ENCODE measurements at places on chromosomes 2 and 18.

DNA sequence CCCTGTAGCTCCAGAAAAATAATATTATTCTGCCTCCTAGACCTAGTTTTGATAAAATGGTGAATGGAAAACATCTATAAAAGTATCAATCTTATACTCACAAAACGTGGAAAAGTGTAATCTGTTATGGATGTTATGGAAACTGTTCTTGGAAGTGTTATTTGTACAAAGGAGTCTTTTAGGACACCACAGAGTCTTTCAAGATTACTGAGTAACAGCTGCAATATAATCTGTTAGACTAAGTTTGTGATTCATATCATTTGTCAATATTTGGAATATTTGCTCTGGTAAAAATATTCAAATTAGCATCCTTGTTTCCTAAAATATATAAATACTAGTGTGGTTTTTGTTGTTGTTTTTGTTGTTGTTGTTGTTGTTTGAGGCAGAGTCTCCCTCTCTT lies 87.9 kb downstream of the RAD51AP2 start:
- no peak for DNase-seq

- no peak for DNase-seq
These were observed 70.7 kb downstream of the RBM43 start for GRCh38 chr2:151191001-151191400.

DNA sequence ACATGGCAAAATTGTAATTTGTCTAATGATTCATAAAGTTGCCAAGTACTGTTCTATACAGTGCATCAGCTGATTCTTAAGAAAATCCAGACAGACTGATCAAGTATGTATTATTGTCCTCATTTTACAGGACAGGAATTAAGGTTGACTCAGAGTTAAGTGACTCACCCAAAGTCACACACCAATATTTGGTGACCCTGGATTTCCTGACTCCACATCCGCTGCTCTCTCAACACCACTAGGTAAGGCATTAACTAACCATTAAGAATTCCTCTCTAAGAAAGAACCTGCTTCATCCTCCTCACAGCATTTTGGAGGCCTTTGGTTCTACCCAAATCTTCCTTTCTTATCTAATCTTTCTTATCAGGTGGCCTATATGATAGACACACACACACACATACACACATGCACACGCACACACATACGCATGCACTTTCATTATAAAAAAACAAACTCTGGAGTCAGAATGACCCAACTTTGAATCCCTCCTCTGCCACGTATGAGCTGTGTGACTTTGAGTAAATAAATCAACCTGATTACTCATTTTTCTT lies 150.8 kb downstream of the ANKRD44 start:
- DNase-seq: peak; percentile 55

DNA sequence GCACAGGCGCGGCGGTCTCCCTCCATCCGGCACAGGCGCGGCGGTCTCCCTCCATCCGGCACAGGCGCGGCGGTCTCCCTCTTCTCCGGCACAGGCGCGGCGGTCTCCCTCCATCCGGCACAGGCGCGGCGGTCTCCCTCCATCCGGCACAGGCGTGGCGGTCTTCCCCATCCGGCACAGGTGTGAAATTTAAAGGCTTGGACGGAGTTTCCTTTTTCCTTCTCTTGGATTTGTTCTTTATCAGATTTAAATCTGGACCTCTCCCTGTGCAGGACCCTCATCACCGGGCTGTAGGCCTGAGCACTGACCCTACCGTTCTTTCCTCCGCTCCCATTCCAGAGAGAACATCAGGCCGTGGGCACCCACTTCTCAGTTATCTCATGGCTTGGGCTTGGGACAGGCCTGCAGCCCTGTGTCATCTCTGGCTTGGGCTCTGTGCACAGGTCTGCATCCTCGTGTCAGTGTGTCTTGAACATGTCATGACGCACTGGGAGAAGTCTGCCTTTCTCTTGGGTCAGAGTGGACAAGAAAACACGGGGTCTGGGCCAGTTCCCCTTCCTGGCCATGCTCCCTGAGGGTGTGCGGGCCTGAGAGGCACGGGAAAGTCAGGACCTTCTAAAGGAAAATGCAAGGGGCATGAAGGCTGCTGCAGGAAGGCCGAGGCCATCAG lies 53.9 kb upstream of the PXDN start:
- no peak for DNase-seq

DNA sequence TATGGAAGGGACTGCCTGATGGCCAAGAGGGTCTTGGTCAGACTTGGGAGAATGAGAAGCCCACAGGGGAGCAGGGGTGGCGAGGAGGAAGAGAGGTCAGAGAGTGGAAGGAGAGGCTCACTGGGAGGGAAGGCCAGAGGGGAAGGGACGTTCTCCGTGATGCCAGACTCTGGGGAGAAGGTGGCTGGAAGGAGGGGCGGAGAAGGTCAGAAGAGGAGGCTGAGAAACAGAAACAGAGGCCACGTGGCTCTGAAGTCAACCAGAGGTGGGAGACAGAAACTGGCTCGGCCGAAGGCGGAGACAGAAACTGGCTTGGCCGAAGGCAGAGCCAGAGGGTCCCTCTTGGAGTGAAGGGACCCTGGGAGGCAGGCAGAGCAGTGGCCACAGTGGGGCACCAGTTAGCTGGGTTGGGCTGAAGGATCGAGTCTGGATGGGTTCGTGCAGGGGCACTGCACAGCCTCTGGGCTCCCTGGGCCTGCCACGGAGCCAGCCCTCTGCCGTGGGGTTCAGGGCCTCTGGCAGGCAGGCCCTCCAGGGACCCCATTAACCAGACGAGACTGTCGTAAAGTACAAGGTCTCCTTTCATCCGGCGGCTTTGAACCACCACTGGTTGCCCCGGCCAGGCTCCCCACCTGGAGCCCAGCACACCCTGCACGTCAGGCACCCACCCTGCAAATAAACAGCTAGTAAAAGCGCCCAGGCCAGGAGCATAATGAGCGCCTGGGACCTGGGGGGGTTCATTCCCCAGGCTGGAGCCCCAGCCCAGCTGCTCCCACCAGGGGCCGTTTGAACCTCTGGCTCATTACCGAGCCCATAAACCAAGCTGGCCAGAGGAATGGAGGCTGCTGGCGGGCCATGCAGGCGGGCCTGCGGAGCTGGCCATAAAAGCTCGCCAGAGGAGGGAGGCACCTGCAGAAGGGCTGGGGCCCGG lies 218.8 kb downstream of the DYSF start:
- DNase-seq: no peak

- DNase-seq: no peak
These were observed 636.1 kb upstream of the SLC8A1 start for GRCh38 chr2:41087946-41088345.

GRCh38 chr2:48998449-48998848 lies 155.9 kb downstream of the FSHR start:
- DNase-seq: no peak

- no peak for DNase-seq
These were observed 408.2 kb upstream of the HNRNPA3 start for GRCh38 chr2:176804392-176804791.

- no peak for DNase-seq
These were observed 99.2 kb downstream of the SLC8A1 start for GRCh38 chr2:40352703-40353099.

DNA sequence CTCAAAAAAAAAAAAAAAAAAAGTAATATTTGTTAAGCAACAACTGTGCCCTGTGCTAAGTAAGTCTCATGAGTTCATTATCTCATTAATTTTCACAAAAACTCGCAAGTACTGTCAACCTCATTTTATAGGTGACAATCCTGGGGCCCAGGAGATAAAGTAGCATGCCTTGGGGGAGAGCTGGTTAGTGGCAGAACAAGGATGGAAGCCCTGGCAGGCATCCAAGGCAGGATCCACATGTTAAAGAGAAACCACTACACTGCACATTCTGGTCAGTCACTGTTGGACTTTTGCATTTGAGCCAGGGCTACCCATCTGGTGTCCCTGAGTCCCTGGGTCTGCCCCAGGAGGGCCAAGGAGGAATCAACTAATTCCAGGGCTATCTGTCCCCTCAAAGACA lies 54.6 kb downstream of the ZFP36L2 start:
- DNase-seq: peak; percentile 52

- no peak for DNase-seq
These were observed 136.5 kb upstream of the ITGA4 start for GRCh38 chr2:181320638-181321037.

- no peak for DNase-seq
These were observed 4.0 kb upstream of the RAB17 start for GRCh38 chr2:237594514-237594871.

- no peak for DNase-seq
These were observed 76.0 kb downstream of the CEP192 start for GRCh38 chr18:13067124-13067523.

GRCh38 chr2:45055162-45055605 lies 45.9 kb upstream of the SIX2 start:
- DNase-seq: no peak

DNA sequence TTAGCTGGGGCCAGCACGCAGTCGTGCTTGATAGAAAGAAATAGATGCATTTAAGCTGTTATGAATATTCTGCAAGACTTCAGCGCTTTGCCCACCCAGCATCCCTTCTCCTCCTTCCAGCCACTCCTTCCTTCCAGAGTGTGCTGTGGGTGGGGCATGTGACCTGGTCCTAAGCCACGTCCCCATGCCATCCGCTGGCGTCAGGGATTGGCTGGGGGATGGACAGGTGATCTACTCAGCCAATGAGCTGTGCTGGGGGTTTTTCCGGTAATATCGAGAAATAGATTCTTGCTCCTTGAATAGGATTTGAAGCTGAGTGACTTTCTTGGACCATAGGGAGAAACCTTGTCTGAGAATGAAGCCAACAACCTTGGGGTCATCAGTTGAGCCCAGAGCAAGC lies 4.8 kb upstream of the ZAP70 start:
- no peak for DNase-seq

- peak; percentile 25 for DNase-seq
These were observed 405.9 kb downstream of the XIRP2 start for GRCh38 chr2:167293943-167294775.

DNA sequence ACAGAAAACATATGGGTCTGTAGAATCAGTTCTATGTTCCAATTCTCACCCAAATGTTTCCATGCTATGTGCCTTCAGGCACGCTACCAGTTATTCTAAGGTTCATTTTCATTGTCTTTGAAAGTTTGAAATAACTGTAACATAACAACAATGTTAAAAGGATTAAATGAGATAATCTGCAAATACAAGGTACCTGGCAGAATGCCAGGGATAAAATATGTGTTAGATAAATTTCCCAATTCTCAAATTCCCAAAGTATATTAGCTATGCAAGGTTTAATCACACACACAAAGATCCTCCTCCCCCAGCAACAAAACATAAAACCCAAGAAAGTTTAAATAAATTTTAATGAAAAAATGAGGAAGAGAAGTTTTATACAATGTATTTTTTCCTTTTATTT lies 261.2 kb downstream of the LRP1B start:
- no peak for DNase-seq

- DNase-seq: peak; percentile 81
These were observed 65.1 kb downstream of the MRPS9 start for GRCh38 chr2:105102963-105103421.

GRCh38 chr18:48799724-48800315 lies 150.9 kb downstream of the SMAD7 start:
- DNase-seq: no peak

- no peak for DNase-seq
These were observed 91.6 kb downstream of the PRKRA start for GRCh38 chr2:178359192-178359912.

GRCh38 chr2:208097801-208098200 lies 26.5 kb downstream of the CRYGD start:
- no peak for DNase-seq

DNA sequence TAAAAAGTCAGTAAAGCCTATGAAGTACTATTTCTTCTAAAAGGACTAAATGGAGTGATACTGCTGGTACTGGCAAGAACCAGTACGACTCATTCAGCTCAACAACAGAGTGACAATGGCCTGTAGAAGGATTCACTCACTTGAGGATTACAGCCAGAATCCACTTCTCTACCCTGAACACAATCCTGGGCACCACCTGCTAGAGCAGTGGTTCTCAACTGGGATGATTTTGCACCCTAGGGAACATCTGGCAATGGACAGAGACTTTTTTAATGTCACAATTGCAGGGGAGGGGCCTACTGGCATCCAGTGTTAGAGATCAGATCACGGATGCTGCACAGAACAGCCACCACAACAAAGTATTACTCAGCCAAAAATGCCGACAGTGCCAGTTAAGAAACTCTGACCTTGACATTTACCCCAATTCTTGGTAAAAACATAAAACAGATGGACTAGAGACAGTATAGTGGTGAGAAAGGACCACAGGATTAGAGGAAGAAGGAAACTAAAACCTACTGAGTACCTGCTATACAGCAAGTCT lies 5.0 kb downstream of the SPIRE1 start:
- no peak for DNase-seq

DNA sequence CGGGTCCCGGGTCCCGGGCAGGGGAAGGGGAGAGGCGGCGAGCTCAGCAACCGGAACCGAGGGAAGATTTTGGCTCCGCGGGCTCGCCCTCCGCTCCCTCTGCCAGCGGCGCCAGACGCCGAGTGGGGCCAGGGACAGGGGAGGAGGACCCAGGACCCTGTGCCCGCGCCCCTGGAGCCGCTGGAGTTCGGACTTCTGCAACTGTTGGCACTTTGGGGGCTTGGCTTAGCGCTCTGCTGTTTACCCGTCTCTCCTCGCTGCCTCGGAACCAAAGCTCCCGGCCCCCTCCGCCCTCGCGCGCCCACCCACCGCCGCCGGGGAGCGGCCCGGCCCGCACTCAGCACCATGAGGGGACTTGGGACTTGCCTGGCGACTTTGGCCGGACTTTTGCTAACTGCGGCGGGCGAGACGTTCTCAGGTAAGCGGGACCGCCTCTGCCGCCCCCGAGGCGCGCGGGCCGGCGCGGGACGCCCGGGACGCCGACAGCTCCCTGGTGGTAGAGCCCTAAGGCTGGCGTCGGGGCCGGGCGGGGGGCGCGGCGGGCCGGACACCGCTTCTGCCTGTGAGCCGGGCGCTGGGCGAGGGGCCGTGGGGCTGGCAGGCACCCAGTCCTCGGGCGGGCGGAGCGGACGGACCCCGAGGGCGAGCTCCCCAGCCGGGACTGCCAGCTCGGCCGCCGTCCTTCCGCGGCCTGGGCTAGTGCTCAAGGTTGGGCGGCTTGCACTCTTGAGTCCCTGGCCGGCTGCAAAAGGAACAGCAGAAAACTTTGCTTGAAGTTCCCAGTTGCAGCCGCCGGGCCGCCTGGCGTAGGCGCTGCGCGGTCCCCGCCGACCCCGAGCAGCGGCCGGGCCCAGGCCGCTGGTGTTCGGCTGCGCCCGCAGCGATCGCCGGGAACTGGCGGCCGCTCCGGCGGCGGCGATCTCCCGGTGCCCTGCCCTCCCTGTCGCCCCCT lies 634 bp downstream of the PTPRM start:
- DNase-seq: peak; percentile 73

DNA sequence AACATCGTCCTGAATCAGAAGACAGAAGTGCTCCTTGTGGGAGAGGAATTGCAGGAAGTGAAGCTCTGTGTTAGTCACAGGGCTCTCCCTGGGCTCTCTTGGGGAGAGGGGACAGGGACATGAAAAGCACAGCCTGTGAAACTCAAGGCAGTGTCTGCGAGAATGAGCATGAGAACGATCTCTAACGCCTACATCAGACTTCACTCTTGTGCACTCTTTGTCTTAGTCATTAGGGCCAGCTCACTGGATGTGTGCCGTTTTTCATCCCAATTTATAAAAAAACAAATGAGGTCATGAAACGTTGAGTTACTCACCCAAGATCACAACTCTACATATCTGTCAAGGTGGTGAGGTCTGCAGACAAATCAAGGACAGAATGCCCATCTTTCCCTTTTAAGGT lies 27.0 kb upstream of the TWIST2 start:
- DNase-seq: no peak

GRCh38 chr2:33275689-33276444 lies 200.6 kb upstream of the RASGRP3 start:
- DNase-seq: peak; percentile 61
